Stimulated activated CD4-positive, alpha-beta T cell treated with anti-CD3 and anti-CD28 coated beads, TNF-alpha, amount 100 ng/mL, for 48 hours (primary cell): ENCODE measurements at places on chromosomes 12 and 14.
A peak's percentile ranks its signal among the peaks of the same experiment; 100 is the strongest.

- DNase-seq: no peak
Observed at GRCh38 chr14:96309896-96310330, 53.2 kb downstream of the ATG2B start.

DNA sequence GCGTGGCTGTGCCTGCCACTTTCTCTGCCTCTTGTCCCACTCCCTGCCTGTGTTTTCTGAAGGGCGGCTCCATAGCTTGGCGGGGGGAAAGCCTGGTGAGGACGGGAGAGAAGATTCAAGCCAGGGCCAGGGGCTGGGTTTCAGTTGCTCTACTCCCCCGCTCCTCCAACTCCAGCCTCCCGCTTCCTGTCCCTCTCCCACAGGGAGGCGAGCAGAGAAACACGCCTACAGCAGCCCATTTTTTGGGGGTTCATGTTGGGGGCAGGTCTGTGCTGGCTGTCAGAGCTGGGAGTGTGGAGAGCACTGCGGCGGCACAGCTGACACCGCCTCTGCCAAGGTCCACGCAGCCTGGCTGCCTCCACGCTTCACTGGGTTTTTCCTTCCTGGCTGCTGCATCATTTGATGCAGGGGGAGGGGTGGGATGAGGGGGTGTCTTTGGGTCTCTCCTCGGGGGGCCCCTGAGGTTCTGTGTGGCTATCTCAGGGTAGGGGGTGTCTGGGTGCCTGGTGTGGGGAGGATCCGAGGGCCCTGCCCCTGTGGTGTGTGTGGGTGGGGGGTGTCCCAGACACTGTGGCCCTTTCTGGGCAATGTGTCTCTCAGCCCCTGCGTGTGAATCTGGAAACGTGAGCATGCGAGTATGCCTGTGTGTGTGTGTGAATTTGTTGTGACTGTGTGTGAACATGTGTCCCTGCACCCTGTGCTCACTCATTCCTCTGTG is 10.7 kb upstream of the KRT80 start:
- no peak for DNase-seq

- peak; percentile 55 for DNase-seq
Observed at GRCh38 chr12:122190842-122191668, 8.1 kb downstream of the LRRC43 start.

DNA sequence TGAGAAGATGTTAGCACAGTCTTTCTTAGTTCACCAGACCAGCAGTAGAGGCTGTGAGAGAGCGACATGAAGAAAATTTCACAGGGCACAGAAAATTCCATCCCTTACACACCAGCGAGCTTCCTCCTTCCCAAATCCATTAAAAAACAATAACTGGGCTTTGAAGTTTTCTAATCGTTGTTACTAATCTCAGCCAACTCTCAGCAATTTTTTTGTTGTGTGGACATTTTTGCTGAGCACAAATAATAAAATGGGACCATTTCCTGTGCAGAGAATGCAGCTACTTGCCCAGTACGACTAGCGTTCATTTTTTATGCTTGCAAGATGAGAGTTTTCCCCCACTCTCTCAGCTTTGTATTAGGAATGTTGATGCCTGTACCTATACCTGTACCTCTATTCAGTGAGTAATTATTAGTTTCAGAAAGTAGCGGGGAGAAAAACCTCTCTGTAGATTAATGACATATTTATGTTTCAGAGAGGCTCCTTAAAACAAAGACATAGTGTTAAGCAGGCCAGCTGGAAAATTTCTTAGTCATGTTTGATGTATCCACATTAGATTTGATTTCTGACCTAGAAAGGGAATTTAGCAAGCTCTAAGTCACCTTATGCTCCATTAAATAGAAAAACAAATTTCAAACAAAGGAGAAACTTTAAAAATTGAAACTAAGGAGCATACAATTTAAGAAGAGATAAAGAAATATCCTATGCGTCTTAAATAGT is 146.5 kb downstream of the SRGAP1 start:
- no peak for DNase-seq

GRCh38 chr14:99196310-99196650 is 75.7 kb downstream of the BCL11B start:
- no peak for DNase-seq

- no peak for DNase-seq
Observed at GRCh38 chr12:128652136-128652751, 171.5 kb downstream of the SLC15A4 start.
